ENCODE measurements at places on chromosomes 11 and 22. TPM values are rescaled to one million over a fixed set of nuclear protein-coding genes. Genes with fewer than 3 reads are reported as not detected.
A peak's percentile ranks its signal among the peaks of the same experiment; 100 is the strongest.

DNA sequence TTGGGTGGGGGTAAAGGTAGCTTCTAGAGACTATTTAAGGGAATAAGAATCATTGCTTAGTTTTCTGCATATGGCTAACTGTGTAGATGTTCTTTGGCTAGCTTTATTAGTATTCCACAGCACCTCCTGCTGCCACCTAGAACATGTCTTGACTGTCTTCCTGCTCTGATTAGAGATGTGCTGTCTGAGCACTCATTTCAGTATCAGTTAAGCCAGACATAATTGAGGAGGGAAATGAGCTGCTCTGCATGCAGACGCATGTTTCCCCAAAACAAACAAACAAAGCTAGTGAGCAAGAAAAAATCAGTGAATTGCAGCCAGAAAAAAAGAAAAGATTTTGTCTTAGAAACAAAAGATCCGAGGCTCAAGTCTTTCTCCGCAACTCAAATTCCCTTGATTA lies 402.2 kb downstream of the AASDHPPT start:
- no peak for DNase-seq

- DNase-seq, result no peak
Observed at GRCh38 chr11:90274362-90274761, 51.5 kb upstream of the CHORDC1 start.

- peak; percentile 94 for DNase-seq
Observed at GRCh38 chr22:37546437-37547250, 13.6 kb upstream of the CDC42EP1 start.

- DNase-seq, result no peak
Observed at GRCh38 chr11:75716659-75717058, 979 bp upstream of the MOGAT2 start.

DNA sequence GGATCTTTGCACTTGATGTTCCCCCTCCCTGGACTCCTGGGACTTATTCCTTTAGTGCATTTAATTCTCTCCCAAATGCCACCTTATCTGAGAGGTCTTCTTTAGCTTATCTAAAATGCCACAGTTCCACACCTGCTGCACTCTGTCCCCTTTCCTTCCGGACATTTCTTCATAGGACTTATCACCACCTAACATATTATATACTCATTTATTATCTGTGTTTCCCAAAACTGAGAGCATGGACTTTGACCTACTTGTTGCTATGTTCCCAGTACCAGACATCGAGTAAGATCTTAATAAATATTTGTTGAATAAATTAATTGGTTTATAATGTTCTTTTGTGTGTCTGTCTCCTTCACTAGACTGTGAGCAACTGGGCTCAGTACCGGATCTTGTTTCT lies 585.3 kb downstream of the INSC start:
- DNase-seq, result no peak

GRCh38 chr11:127063241-127063640 lies 62.7 kb upstream of the KIRREL3 start:
- DNase-seq, result no peak

DNA sequence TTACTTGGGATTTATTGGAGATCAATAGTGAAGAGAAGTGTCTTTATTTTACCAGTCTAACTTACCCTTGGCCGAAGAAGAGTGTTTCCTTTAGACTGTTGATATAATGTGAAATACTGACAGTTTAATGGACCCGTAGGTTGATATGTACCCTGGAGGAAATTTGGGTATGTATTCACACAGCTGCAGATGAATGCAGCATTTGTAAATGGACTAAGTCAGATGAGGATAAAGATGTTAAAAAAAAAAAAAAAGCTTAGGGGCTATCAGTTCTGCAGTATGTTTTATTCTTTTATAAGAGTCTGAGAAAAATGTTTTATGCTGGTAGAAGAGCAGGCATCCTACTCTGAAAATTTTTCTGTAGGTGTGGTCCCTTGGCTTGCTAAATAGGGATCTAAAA lies 2.7 kb downstream of the REXO2 start:
- no peak for DNase-seq

GRCh38 chr11:107969219-107969618 lies 39.5 kb upstream of the CUL5 start:
- no peak for DNase-seq

GRCh38 chr22:19629720-19630419 lies 84.4 kb upstream of the SEPTIN5 start:
- DNase-seq, result peak; percentile 85

- peak; percentile 54 for DNase-seq
Observed at GRCh38 chr11:10459029-10459970, 4.2 kb downstream of the AMPD3 start.

TMEM121B gene
- total RNA-seq, result 2.3 TPM

BDNF gene
- total RNA-seq, result not detected

OR6T1 gene
- not detected for total RNA-seq

MMP11 gene
- 0.88 TPM for total RNA-seq

APOA1 gene
- total RNA-seq, result not detected

OR51G1 gene
- not detected for total RNA-seq

BRSK2 gene
- total RNA-seq, result 1.00 TPM

HTR3B gene
- not detected for total RNA-seq

ZPR1 gene
- 25.8 TPM for total RNA-seq
